ENCODE measurements at places on chromosomes 5 and 9. TPM values are rescaled to one million over a fixed set of nuclear protein-coding genes. Genes with fewer than 3 reads are reported as not detected.

GPR151 gene
- not detected for polyA plus RNA-seq

ARID3C gene
- polyA plus RNA-seq, result not detected

DNA sequence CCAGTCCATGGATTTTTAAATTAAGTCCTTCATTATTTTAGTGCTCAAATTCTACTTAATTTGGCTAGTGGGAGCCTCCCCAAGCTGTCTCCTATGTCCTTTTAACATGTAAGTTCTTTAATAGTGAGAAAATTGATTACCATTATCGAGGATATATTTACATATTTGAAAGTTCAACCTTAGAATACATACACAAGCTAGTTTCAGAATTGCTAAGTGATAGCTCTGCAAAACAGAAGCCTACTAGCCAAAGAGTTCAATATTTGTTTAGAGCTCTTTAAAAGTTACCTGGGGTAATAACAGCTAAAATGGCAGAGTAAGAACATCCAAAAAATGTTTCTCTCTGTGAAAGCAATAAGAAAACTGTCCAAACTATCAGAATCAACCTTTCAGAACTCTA is 48.2 kb downstream of the LOX start:
- no peak for DNase-seq

DNA sequence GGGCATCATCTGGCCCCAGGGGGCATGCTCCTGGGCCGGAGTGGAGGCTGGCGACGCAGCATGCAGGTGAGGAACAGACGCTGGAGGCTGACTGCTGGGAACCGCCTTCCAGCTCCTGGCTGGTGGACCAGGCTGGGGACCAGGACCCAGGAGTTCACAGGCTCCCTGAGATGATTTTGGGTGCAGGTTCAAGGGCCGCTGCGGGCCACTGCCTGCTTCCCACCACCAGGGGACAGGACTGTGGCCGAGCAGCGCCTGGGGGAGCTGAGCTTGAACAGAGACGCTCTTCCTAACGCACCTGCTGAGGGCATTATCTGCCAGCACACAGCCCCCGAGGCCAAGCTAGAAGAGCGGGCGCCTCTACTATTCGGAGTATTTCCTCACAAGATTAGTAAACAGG is 132.1 kb upstream of the RAPGEF1 start:
- no peak for DNase-seq

GRCh38 chr9:100350188-100350587 is 2.6 kb downstream of the TEX10 start:
- DNase-seq, result no peak

GRCh38 chr9:90000925-90001324 is 396.1 kb downstream of the GADD45G start:
- no peak for DNase-seq

GRCh38 chr5:138685193-138685745 is 68.0 kb upstream of the CTNNA1 start:
- no peak for DNase-seq

CRB2 gene
- 0.10 TPM for polyA plus RNA-seq

GRCh38 chr9:107620801-107621200 is 131.2 kb upstream of the KLF4 start:
- no peak for DNase-seq

VLDLR gene
- polyA plus RNA-seq, result 21.9 TPM

All from forelimb muscle (tissue), 1 donor.